ENCODE measurements at places on chromosomes 7 and 10.

- no peak for DNase-seq
These were observed 86.3 kb upstream of the NPS start for GRCh38 chr10:127462643-127463295.

DNA sequence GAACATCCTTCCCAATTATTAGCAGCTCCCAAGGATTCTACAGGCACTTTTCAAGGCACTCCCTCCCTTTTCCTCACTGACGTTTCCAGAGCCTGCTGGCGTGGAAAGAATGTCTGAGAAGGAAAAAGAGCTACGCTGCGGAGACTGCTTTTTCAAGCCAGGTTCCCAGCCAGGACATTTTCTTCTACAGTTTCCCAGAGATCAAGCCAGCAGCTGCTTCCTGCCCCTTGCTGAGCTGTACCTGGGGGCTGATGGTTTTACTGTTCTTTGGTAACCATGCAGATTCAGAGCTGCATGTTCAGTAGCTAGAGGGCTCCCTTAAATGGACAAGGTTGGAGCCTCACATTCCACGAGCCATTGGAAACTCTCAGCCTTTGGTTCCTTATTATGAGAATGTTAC, 133.4 kb downstream of the EVX1 start:
- DNase-seq, result no peak

GRCh38 chr7:98935811-98936210, 57.5 kb downstream of the TRRAP start:
- DNase-seq, result no peak

DNA sequence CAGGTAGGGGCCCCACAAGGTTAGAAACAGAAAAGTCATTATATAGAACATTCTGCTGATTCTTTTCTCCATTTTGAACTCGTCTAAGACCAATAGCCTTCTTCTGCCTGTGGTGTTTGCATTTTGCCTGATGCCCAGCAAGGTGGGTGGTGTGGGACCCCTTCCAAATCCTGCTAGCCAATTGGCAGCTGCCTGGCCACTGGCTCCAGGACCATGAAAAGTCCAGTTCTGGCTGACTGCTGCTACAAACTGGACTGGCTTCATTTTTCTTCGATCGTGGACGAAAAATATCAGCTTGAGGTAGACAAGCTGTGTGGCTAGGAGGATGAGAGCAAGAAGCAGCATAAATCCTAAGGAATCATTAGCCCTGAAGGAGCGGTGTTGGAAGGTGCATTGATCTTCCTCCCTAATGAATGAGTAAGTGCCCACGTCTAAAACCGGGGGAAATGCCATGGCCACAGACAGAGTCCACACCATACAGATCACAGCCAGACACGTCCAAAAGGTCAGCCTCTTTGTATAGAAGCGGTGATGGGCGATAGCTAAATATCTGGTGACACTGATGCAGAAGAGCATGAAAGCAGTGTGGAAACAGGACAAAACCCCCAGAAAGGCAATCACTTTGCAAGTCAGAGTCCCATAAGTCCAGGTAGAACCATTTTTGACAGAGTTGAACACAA, 2.7 kb downstream of the GPR85 start:
- DNase-seq, result no peak

DNA sequence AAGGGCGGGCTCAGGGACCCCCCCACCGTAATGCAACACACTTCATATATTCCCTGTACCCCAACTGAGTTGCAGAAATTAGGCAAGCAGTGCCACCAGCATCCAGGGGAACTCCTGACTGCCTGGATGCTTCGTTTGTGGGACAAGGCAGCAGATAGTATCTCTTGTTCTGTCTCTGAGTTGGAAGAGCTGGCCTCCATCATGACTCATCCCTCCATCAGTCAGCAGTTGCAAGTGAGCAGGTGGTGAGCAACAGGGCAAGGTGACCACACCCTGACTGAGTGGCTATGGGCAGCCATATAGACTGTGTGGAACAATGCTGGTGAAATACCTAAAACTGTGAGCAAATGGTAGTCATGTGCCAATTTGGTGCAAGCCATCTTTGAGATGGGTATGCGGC, 22.8 kb upstream of the ADAMTS14 start:
- no peak for DNase-seq

DNA sequence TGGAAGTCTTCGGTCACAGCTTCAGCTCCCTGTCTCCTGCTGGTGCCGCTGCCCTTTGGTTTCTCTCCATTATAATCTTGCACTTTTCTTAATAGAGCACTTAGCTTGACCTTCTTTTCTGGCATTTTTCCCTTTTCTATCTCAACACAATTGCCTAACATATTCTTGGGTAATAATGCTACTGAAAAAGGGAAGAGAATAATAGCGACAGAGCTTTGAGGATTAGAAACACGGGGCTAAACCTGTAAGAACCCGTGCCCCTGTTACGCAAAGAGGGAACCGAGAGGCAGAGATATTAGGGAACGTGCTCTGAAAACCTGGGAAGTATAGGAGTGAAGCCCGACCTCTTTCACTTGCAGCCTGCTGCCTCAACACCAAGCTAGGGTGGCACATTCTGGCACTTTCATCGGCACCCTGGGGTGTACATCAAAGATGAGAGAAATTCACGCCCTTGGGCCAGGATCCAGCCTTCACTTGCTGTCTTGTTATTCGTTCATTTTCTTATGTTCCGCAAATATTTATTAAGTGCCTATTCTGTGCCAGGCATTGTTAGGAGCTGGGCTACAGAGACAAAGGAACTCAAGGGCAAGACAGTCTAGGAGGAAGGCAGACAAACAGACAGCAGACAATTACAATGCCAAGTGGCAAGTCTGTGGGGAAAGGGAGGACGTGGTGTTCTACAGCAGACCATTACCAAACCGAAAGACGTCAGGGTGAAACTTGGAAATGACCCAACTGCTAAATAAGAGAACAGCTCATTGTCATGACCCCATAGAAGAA, 33.0 kb upstream of the GALNTL5 start:
- no peak for DNase-seq

DNA sequence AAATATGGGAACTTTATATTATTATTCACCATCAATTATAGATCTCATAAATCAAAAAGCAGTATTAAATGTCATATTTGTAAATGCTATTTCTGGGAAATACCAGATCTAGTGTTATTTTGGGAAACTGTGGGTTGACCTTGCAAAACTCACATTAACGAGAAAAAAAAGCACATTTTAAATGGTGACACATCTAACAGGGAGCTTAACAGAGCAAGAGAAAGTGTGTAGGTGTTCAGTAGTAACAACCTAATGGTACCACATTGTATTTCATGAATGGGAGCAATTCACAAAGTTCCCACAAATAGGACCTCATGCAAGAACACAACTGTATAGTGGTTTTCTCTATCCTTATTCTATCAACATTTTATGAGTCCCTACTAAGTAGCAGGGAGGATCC, 26.2 kb upstream of the HDAC9 start:
- DNase-seq, result no peak

- no peak for DNase-seq
These were observed 47.7 kb upstream of the ZNF479 start for GRCh38 chr7:57179776-57180415.

GRCh38 chr10:50544857-50545429, 78.8 kb downstream of the SGMS1 start:
- no peak for DNase-seq

DNA sequence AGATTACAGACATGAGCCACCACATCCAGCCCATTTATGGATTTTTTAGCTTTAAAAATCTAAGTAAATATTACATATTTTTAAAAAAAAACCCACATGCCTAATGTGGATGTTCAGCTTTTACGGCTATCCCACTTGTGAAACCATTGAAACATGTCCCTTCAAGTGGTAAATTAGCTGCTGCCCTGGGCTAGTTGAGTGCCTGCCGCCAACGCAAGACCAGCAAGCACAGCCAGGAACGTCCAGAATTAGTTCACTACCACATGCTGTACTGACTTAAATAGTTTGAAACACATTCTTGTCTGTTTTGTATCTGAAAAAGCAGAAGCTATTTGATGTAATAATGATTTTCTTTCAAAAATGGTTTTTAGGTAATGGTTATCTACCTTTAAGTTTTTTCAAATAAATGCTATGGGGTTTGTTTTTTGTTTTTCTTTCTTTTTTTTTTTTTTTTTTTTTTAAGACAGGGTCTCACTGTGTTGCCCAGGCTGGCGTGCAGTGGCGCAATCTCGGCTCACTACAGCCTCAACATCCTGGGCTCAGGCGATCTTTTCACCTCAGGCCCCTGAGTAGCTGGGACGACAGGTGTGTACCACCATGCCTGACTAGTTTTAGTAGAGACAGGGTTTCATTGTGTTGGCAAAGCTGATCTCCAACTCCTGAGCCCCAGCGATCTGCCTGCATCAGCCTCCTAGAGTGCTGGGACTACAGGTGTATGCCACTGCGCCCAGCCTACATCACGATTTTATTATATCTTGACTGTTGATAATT, 57.0 kb downstream of the KLRG2 start:
- no peak for DNase-seq

DNA sequence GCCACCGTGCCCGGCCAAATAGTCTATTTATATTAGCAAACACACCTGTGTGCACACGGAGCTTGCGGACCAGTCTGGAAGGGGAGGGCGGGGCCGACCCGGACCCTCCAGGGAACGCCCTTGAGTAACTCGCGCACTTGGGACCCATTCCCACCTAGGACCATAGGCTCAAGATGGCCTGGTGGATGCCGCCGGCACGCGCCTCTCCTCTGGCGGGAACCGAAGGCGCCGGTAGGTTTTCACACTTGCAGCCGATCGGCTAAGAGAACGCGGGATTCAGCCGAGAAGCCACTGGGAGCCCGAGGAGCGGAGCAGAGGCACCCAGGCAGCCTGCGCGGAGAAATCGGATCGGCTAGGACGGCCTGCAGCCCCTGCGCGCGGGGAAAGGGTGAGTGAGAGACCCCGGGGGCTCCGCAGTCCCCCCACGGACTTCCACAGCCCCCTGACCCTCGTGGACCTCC, 18.9 kb downstream of the IFT22 start:
- DNase-seq, result no peak

DNA sequence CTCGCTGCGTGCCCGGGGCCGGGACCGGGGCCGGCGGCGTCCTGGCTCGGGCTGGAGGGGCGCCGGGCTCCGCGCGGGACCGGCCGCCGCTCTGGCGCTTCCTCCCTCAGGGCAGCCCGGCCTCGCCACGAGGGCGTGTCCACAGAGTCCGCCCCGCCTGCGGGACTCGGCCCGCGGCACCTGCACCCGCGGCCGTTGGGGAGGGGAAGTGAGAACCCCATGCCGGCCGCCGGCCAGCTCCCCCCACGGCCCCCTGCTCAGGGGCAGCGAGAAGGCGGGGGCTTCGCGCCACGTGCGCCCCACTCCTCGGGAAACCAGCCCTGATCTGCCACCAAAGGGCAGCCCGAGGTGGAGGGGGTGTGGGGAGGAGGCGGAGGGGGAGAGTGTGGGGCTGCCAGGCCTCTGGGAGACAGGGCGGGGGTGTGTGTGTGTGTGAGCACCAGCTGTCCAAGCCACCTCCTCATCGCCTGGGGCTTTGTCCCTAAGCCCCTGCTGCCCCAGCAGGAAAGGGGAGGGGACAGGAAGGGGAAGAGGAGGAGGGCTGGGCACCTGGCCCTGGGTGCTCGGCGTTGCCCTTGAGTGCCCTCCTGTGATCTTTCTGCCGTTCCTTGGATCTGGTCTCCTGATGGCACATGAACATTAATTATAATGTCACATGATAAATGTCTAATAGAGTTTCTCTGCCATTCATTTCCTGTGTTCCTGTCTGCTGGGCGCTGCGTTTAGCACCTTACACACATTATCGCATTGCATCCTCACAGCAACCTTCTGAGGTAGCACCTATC, at the start of gene PIK3AP1:
TSS of gene PIK3AP1 (minus strand) at position 93 of the 785 bp plus-strand sequence. CDS start 120 bp downstream, outside the sequence.
- DNase-seq, result peak; percentile 35

- no peak for DNase-seq
These were observed 64.6 kb downstream of the GRID1 start for GRCh38 chr10:86301971-86302370.

- no peak for DNase-seq
These were observed 527.2 kb downstream of the GATA3 start for GRCh38 chr10:8581521-8582225.

DNA sequence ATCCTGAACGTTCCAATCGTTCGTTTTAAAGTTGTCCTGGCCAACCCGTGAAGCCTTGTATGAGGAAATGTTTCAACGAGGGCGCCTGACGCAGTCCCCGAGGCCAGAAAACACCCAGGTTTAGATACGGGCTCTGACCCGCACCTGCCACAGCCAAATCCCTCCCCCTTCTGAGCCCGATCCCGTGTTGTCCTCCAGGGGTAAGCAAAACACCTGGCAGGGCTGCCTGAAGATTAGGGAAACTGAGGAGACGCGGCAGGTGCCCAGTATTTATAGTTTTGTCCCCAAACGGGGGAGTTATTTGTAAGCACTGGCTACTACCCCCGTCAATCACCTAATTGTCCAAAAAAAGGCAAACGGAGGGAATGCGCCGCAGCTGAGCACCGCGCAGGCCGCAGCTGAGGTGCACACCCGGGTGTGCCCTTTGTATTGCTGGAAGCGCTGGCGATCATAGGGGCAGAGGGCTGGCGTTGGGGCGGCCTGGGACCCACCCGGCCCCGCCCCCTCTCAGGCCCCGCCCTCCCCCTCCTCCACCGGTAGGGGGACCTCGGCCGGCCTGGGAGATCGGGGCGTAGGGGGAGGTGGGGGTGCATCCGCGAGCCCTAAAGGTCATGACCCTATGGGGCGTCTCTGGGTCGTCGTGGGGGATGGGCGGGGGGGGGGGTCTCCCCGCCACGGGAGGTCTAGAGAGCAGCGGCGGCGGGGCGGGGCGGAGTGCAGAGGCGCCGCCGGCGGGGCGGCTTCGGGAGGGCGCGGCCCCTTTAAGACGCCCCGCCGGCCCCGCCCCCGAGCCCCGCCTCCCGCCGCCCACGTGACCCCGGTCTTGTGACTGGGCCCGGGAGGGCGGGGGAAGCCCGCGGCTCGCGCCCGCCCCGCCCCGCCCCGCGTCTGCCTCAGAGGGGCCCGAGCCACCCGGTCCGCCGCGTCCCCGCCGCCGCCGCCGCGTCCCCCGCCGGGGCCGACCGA, at the start of gene BRI3:
TSS of gene BRI3 (plus strand) at position 896 of the 966 bp plus-strand sequence. CDS start 110 bp downstream, outside the sequence.
- DNase-seq, result peak; percentile 92

- DNase-seq, result no peak
These were observed 55.9 kb downstream of the ITIH5 start for GRCh38 chr10:7610651-7611389.

- no peak for DNase-seq
These were observed at the start of gene LRIT1 for GRCh38 chr10:84241185-84241790. TSS of gene LRIT1 (minus strand) at chr10:84241546. CDS start at chr10:84241439, 107 bp downstream.

DNA sequence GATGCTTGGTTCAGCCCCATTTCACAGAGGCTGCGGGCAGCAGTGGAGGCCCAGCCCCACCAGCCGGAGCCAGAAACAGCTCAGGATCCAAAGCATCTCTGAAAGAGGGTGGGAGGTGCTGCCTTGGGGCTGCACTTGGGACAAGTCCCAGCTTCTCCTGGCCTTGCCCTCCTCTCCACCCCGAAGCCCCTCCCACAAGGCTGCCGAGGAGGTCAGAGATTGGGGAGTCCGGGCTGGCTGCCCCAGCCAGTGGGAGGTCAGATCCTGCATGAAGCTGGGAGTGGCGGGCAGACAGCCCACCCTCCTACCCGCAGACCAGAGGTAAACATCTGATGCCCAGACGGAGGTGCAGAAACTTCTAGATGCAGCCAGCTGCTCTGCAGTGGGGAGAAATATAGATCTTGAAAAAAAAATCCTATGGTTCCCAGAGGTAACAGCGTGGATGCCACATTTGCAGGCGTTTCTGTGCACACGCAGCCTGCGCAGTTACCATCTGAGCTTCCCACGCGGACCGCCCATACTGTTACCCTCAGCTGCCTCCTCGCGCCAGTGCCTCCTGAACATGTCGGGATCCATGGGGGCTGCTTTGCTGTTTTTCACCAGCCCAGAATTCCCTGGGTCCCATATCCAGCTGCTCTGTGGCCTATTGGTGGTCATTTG, 36.9 kb upstream of the GNA12 start:
- DNase-seq, result no peak

Data from activated CD4-positive, alpha-beta T cell treated with anti-CD3 and anti-CD28 coated beads for 4 hours (primary cell).